ENCODE measurements at places on chromosomes 7 and 10.

DNA sequence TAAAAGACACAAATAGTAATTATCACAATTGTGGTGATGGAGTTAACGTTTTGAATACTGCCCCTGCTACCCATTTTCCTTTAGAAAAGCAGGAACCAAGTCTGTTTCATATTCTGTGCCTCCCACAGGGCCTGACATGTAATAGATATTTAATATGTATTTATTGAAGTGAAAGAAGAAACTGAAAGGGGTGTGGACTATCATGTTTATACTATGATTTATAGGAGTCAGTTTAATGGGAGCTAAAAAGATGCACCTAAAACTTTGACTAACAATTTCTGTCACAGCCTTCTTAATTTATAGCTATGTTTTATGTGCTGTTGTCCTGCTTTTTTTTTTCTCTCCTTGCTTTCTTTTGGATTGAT, 24.1 kb upstream of the BHLHA15 start:
- DNase-seq, result no peak

GRCh38 chr10:127154831-127155620, 41.4 kb downstream of the INSYN2A start:
- no peak for DNase-seq

- DNase-seq, result no peak
Measured at GRCh38 chr10:71964743-71965515, 734 bp downstream of the CHST3 start.

DNA sequence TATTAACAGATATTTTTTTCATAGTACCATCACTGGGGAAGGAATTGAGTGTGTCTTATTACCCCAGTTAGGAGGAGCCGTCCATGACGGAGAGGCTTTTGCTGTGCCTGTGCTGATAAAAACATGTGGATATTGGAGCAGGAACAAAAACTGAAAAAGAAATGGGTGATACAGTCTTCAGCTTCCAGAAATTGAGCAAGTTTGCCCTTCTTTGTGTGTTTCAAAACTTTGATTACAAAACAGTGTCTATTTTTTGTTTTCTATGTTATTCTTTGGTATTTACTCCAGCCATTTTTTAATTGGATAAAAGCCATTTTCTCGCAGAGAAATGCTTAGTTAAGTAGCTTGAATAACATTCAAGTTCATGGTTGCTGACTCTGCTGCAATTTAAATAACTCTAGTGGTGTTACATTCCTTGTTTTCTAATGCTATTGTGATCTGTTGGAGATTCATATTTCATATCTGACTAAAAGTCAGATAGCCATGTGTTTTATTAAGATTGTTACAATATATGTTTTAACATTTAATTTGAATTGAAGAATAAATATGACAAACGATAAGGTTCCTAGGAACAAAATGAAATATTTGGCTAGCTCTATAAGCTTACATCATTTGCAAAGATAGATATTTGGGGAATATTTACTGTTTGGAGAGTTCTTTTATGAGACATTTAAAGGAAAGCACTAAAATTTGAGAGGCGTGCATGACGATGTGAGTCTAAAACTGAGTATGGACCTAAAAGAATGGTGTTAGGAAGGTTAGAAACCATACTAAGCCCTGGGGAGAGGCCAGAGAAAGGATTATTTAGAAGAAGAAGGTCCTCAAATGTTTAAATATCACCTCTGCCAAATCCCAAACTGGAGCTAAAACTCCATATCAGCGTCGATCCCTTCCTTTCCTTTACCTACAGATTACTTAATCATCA, 747.3 kb upstream of the CELF2 start:
- DNase-seq, result no peak

DNA sequence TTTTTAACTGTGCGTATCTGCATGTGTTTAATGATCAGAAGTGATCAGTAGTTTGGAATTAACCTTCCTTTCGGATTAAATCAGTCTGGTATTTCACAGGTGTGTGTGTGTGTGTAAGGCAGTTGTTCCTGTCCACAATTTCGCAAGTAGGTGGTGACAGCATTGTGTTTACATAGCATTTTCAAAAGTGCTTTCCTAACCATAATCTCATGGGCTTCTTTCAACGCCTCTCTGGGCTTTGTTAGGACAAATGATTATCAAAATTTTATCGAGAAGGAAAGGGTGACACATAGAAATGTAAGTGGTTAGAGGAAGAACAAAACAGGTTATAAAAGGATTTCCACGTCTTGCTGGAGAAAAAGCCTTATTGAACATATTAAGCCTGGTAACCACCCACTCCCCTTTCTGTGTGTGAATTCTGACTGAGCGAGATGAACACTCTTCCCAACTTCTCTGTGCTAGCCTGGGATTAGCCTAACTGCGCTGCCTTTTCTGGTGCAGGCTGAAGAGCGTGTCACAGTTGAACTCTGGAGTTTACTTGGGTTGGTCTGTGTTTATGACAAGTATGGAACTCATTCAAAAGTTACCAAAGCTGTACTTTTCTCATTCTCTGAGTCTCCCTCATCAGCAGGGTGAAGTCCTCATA, 292.3 kb upstream of the PITRM1 start:
- DNase-seq, result no peak

DNA sequence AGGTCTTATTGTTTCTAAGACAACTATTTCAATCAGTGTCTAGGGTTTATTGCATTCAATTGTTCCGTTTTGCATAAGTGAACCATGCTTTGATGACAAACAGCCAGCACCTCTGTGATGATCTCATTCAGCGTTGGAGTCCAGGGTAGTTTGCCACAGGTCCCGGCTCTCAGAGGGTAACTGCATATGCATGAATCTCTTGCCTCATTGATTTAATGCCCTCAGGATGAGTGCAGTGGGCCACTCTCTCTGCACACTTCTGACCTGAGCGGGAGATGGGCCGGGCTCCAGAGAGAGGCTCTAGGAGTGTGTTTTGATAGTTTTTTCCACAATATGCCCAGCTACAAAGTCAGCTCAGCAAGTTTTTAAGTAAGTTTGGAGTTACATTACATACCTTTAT, 83.9 kb downstream of the HECW1 start:
- no peak for DNase-seq

GRCh38 chr10:102519246-102519825, 15.6 kb downstream of the SUFU start:
- no peak for DNase-seq

DNA sequence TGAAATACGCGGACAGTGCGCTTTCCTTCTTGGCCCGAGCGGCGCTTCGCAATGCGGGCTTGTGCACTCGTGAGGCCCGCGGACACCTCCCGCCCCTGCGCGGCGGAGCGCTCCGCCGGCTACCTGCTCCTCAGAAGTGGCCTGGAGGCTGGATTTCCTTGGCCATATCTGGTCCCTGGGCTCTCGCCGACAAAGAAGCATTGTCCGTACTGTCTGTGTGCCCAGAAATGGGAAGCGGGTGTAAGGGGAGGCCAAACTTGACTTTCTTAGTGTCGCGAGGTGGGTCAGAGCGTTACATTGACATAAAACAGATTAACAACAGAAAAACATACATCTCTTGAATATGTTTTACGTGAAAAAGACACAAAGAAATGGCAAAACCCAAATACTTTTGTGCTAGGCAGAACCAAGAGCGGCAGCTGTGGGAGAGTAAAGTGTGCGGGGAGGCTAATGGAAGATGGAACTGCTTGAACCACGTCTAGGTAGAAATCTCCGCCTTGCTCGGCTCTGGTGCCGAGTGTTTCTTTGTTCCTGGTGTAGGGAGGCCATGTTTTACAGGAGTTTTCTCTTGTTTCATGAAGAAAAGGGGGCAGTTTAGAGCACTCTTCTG, 1.4 kb downstream of the LANCL2 start:
- DNase-seq, result no peak

DNA sequence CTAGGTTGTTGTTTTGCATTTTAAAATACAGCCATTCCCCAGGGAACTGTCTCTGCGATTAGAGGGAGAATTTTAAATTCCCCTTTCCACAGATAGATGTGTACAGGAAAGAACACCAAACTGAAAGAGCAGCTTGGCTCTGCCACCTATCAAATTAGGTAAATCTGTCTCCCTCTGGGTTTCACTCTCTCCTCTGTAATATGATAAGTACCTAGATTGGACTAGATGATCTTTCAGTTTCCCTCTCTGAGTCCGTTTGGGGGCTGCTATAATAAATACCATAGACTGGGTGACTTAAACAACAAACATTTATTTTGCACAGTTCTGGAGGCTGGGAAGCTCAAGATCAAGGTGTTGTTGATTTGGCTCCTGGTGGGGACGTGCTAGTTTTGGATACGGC, 186.0 kb downstream of the KIF20B start:
- DNase-seq, result no peak

DNA sequence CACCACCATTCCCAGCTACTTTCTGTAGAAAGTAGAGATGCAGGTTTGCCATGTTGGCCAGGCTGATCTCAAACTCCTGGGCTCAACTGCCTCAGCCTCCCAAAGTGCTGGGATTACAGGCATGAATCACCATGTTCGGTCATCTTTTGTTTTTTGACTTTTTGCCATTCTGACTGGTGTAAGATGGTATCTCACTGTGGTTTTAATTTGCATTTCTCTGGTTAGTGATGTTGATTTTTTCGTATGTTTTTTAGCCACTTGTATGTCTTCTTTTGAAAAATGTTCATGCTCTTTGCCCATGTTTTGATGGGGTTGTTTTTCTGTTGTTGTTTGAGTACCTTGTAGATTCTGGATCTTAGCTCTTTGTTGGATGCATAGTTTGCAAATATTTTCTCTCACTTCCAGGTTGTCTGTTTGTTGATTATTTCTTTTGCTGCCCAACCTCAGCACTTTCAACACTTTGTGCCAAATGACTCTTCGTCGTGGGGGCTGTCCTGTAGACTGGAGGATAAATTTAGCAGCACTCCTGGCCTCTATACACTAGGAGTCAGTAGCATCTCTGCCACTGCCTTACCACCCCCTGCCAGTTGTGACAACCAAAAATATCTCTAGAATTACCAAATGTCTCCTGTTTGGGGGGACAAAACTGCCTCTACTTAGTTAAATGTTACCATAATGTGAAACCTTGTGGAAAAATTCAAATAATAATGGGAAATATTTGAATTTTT, 6.5 kb upstream of the CPED1 start:
- no peak for DNase-seq

DNA sequence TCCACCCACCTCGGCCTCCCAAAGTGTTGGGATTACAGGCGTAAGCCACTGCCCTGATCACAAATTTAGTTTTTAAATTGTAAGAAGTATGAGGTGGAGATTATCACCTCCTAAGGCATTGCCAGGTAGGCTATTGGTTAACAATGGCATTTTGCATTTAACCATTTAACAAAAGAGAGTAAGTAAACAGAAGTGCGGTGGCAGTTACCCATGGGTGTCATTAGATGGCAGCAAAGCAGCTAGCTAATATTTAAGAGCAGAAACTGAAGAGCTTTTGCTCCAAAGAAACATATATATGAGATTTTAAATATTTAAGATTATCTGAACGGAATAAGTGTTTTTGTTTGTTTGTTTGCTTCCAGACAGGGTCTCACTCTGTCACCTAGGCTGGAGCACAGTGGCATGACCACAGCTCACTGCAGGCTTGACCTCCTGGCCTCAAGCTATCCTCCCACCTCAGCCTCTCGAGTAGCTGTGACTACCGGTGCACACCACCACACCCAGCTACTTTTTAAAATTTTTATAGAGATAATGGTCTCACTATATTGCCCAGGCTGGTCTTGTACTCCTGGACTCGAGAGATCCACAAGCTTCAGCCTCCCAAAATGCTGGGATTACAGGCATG, 325.5 kb upstream of the C7orf33 start:
- no peak for DNase-seq

DNA sequence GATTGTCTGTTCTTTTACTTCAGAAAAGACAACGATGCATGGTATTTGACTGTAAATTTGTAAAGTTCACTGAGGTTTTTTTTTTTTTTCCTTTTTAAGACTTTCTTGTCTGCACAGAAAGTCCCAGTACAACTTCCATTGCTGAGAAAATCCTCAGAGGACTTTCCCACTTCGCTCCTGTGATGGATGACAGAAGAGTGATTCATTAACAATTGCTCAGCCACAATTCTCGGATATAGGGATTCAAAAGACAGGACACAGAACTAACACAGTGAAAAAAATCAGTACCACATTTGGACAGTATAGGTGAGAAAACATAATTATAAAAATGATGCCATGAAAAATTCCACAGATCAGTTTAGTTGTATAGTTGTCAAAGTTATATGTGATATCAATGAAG, 48.0 kb downstream of the SEC23IP start:
- DNase-seq, result no peak

- DNase-seq, result no peak
Measured at GRCh38 chr7:44046321-44047061, 2.0 kb downstream of the DBNL start.

GRCh38 chr7:128124786-128125185, 93.5 kb upstream of the LRRC4 start:
- DNase-seq, result no peak

GRCh38 chr7:135386181-135386580, 123.7 kb downstream of the CNOT4 start:
- no peak for DNase-seq

DNA sequence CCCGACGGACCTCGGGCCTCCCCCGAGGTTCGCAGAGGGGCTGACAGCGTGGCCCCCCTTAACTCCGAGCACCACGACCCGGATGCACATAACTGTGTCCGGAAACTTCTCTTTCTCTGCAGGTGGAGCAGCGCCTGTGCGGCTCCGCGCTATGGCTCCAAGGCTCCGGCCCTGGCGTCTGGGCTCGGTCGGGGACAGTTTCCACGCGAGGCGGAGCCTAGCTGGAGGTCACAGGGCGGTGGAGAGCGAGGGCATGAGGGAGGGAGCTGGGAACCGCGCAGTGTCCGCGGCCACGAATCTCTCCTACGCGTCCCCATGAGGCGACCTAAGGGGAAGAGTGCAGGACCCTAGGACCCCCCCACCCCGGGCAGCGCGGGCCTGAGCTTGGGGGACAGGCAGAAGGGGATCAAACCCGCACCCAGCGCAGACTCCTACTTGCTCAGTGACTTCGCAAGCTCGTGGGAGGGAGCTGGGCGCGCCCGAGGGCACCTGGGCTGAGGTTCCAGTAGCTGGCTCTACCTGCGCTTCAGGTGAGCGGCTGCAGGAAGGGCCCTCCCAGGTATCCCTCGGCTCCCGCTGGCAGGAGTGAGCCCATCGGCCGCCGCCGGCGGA, 8.6 kb upstream of the MNX1 start:
- no peak for DNase-seq

DNA sequence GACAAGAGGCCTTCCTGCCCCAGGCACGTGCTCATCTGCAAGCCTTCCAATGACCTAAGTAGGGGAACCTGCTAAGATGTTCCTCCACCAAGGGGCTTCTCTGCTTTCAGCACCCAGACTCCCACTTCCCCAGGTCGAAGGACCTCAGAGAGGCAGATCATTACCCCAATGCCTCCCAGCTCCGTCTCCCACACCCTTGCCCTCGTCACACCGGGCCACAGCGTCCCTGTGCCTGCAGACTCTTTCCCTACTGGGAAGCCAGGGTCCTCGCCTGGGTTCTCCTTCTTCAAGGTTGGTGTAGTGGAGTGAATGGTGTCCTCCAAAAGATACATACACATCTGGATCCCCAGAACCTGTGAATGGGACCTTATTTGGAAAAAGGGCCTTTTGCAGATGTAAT, 151.9 kb downstream of the UBE2H start:
- DNase-seq, result no peak

- no peak for DNase-seq
Measured at GRCh38 chr7:20577441-20578071, 37.9 kb upstream of the ABCB5 start.

GRCh38 chr7:52794621-52795020, 240.8 kb upstream of the POM121L12 start:
- no peak for DNase-seq

Measured in GM12892 (cell line).